ENCODE measurements at places on chromosomes 16 and 17.

DNA sequence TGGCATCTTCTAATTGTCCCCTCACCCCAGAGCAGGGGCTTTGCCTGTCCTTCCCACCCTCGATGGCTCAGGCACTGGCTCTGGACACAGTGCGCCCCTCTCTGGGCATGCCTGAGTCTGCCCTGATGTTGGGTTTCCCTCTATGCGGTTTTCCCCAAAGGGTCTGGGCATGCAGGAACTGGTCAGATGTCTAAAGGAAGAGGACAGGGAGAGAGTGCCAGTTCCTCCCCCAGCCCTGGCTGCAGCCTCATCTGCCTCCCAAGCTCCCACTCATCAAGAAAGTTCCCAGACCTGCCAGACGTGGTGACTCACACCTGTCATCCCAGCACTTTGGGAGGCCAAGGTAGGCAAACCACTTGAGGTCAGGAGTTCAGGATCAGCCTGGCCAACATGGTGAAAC, 41.3 kb upstream of the PABPN1L start:
- no peak for DNase-seq

GRCh38 chr16:22240023-22240710, 34.1 kb downstream of the EEF2K start:
- no peak for DNase-seq

DNA sequence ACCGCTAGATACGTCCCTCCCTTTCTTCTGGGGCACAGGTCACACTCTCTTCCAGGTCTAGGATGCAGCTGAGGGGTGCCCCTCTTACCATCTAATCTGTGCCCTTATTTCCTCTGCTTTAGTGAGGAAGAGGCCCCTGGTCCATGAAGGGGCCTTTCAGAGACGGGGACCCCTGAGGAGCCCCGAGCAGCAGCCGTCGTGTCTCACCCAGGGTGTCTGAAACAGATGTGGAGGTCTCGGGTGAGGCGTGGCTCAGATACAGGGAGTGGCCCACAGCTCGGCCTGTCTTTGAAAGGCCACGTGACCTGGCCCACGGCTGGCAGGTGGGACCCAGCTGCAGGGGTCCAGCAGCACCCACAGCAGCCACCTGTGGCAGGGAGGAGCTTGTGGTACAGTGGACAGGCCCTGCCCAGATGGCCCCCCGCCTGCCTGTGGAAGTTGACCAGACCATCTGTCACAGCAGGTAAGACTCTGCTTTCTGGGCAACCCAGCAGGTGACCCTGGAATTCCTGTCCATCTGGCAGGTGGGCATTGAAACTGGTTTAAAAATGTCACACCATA, 15.6 kb downstream of the SCGB1C2 start:
- DNase-seq, result no peak

GRCh38 chr17:59617156-59617732, 2.5 kb upstream of the CLTC start:
- DNase-seq, result no peak

DNA sequence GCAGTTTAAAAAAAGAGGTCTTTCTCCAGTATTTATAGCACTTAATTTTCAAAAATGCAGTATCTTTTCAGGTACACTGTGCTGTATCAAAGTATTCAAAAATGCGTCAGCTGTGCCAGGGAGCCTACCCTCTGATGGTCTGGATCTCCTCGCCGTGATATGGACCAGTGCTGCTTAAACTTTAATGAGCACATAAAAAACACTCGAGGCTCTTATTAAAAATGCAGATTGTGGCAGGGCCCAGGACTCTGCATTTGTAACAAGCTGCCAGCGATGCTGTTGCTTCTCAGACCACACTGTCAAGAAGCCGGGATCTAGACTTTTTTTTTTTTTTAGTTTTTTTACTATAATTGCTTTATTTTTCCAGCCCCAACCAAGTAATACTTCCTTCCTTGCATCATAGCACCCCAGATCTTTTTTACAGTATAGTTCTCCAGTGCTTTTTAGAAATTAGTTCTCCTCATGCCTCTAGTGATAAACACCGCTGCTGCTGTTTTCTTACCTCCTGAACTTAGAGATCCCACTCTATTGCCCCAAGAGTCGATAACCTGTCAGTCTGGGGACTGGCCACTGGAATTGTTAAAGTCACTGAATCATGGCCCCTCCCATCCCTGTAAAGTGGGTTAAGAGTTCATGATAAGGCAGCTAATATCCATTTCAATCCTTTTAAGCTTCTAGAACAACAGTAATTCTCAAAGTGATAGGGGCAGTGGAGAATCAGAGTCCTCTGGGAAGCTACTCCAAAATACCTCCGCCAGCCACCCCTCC, 1.6 kb upstream of the SMARCD2 start:
- DNase-seq, result no peak

GRCh38 chr17:63696381-63696961, 3.5 kb downstream of the LIMD2 start:
- DNase-seq, result no peak
